ENCODE measurements at places on chromosomes 16 and 17. TPM values are rescaled to one million over a fixed set of nuclear protein-coding genes. Genes with fewer than 3 reads are reported as not detected.

DNA sequence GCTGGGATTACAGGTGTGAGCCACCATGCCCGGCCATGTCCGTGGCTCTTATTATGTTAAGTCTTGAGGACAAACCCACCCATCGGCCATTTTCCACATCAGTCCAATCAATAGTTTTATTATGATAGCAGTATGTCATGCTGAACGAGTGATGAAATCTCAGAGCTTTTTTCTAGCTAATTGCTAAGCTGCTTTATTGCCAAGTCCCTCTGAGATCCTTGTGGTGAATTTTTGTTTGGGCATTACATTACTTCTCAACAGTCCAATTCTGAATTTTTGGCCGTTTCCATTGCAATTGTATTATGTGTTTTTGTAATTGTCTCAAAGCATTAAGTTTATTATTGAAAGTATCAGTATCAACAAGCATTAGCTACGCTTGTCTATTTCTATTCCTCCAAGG is 10.9 kb downstream of the RNF112 start:
- DNase-seq, result no peak

DNA sequence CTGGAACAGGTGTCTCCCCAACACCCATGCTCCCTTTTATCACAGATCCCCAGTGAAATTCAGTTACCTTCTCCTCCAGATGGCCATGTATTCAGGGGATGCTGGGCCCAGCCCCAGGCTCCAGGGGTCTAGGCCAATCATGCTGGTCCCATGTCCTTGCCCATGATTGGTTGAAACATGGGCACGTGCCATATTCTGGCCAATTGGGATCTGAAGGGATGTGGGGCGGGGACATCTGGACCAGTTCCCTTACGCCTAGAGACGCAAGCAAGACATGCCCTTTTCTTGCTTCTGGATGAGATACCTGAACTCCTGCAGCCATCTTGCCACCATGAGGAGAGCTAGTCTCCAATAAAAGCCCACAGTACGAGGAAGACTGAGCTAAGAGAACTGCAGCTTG is 31.0 kb upstream of the ST6GALNAC1 start:
- DNase-seq, result no peak

DNA sequence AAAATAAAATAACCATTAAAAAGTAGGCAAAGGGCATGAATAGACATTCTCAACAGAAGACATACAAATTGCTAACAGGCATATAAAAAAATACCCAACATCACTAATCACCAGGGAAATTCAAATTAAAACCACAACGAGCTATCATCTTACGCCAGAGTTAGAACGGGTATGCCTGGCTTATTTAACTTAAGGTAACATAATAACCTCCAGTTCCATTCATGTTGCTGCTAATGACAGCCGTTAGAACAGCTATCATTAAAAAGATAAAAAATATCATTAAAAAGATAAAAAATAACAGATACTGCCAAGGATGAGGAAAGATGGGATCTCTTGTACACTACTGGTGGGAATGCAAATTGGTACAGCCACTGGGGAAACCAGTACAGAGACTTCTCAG is 89.3 kb downstream of the GAS7 start:
- DNase-seq, result no peak

- DNase-seq, result no peak
Observed at GRCh38 chr16:68369697-68370580, 59.1 kb downstream of the PRMT7 start.

- no peak for DNase-seq
Observed at GRCh38 chr17:82703935-82704865, 5.7 kb upstream of the RAB40B start.

DNA sequence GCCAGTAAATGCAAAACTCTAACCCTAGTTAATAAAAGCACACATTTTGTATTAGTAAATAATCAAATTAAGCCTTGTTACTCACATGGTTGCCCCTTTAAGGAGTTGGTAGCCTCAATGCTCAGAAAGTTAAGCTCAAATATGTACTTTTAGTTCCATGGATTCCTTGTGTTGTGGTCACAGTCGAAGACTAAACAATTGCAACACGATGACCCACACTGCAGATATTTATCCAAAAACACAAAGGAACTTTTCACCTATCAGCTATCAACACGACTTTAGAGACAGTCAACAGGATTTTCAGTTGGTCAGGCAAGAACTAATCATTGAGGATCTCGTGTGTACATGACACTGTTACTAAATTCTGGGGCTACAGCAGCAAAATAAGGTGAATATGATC is 47.4 kb upstream of the NUDT7 start:
- DNase-seq, result no peak

GRCh38 chr17:29283496-29283895 is 10.5 kb downstream of the NUFIP2 start:
- no peak for DNase-seq

- no peak for DNase-seq
Observed at GRCh38 chr17:19939993-19940721, 37.5 kb downstream of the AKAP10 start.

DNA sequence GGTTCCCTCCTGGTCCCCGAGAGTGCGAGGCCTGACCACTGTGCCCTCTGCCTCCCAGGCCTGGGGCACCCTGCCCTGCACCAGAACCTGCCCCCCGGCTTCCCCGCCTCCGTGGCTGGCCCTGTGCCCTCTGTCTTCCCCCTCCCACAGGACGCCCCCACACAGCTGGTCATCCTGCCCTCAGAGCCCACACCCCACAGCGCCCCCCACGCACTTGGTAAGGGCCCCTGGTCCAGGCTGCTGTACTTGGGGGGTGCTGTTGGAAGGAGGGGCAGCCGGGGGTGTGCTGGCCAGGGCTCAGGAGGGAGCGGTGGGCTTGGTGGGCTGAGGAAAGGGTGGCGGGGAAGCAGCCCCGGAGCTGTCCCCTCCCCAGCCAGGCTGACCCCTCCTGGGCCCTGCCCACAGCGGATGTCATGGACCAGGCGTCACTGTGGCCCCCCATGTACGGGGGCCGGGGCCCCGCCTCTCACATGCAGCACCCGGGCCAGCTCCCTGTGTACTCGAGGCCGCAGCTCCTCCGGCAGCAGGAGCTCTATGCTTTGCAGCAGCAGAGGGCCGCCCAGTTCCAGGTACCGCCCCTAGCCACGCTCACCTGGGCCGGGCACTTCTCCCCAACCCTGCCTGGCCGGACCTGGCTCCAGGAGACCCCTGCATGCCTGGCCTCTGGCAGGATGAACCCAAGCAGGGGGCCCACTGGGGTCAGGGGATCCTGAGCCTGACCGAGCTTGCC is 49.5 kb downstream of the BAHCC1 start:
- no peak for DNase-seq

DNA sequence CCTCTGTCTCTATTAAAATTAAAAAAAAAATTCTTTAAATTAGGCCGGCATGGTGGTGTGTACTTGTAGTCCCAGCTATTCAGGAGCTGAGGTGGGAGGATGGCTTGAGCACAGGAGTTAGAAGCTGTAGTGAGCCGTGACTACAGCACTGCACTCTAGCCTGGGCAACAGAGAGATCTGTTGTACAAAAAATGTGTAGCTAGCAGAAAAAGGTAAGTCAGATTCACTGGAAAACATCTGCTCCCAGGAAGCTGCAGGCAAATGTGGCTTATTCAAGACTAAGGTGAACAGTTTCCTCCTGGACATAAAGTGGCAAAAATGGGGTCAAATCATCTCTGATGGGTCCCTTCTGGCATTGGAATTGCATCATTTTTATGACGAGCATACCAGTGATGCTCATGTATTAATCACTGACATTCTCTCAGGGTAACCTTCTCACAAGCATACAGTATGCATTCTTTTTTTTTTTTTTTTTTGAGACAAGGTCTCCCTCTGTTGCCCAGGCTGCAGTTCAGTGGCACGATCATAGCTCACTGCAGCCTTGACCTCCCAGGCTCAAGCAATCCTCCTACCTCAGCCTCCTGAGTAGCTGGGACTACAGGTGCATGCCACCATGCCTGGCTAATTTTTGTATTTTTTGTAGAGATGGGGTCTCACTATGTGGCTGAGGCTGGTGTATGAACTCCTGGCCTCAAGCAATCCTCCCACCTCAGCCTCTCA is 48.7 kb downstream of the CPPED1 start:
- no peak for DNase-seq

DNA sequence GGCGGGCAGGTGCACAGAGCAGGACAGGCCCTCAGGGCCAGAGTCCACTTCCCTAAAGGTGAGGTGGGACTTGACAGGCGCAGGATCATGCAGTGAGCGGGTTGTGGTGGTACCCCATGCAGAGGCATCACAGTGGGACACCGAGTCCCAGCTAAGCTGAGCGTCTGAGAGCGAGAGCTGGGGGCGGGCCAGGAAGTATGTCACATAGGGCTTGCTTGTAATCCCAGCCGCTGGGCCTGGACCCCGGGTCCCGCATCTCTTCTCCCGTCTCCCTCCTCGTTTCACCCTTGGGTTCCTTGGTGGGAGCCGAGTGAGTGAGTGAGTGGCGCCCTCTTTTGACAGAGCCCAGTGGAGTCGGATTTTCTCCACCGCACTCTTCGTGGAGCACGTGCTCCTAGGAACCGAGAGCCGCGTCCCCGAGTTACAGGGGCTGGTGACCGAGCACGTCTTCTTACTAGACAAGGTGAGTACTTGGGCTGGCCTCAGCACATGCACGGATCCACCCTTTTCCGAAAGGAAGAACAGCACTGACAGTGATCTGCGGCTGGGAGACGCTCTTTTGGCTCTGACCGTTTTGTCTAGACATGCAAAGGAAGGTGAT is 50.8 kb upstream of the ENDOV start:
- DNase-seq, result no peak

DNA sequence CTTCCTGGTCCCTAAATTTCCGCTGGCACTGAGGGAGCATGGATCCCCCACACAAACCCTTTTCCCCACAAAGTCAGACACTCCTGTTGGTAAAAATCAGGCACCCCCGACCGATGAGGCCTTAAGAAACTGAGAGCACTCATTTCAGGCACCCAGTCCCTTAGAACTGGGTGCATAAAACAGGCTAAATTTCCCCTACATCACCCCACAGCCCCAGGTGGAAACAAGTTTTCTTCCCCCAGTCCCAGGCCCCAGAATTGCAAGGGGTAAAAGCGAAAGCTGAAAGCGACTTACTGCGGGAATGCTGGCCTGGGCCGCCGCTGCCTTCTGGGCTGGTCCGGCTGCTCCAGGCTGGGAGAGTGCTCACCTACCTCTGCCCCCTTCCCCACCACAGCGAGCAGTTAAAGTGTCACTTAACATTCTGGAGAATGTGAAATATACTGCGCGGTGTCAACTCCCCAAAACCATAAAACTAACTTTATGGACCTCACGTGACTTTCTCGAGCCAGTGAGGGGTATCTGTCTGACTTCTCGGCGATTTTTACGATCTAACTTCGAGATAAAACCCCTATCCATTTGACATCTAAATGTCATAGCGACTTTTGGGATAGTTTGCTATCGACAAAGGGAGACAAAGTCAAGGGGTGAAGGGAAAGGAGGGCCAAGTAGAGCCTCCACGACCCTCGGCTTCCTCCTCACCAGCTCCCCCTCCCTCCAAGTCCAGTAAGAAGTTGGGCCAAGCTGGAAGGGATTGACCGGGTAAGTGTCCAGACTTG is at the start of gene HOXB3:
HOXB3 (minus strand) TSS at position 411 of the 776 bp plus-strand sequence. CDS start 37,767 bp downstream, outside the sequence.
- no peak for DNase-seq

IL17C gene
- polyA plus RNA-seq, result not detected

BHLHA9 gene
- polyA plus RNA-seq, result not detected

CDH1 gene
- polyA plus RNA-seq, result 1.5 TPM

KRT33B gene
- polyA plus RNA-seq, result not detected

All from muscle of back (tissue), 13 donors.